ENCODE measurements at places on chromosomes 16 and 17.

GRCh38 chr17:7851438-7852261, 3.2 kb upstream of the TMEM88 start:
- DNase-seq, result peak; percentile 94

- DNase-seq, result no peak
Measured at GRCh38 chr16:17251496-17251895, 219.3 kb downstream of the XYLT1 start.

DNA sequence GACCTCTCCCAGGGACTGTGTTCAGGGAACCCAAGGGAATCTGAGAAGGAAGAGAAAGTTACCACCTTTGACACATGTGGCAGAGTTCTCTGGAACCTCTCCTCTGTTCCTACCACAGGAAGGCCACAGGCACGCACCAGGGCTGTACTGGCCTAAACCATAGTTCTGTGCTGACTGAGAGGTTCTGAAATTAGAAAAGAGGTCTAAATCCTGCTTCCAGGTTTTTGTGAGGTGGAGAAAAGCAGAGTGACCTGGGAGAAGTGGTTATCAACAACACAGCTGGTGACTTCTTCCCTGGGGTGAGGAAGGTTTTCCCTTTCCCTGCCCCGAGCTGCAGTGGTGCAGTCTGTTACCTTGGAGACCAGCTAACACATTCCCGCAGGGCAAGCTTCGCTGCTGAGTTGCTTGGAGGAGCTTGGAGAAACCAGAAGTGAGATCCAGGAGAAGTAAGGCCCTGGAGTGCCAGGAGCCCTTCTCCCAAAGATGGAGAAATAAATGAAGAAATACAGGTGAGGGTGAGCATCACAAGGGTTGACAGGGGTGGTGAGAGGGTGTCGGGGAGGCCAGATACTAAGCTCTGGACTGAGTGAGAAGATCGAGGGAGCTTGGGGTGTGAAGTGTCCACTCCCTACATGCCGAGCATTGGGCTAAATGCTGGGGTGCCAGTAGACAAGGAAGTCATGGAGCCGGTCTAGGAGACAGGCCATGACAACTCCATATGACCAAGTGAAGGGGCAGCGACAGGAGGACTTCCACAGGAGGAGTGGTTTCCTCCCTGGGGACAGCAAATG, at the start of gene VWA3A:
Gene VWA3A (plus strand): TSS at position 399 of the 791 bp plus-strand sequence. CDS start 97 bp downstream, at position 496.
- peak; percentile 80 for DNase-seq

DNA sequence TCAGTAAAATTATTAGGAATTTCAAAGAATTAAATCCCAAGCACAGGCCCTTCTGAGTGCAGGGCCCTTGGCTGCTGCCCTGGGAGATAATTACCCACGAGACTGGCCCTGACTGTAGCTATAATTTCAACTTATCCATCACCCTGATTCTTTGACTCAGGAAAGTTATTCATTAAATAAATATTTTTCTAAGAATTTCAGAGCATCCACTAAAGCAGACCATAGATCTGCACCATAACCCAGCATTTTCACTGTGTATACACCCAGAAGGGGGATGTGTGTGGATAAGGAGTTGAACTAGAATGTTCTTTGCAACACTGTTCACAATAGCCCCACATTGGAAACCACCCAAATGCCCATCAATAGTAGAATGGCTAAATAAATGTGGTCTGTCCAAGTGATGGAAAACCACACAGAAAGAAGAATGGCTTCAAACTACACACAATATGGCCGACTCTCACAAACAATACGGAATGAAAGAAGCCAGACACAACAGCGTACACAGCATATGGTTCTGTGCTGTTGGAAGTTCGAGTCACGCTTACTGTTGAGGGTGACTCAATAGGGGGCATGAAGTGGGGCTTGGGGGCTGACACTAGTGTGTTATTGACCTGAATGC, 33.9 kb upstream of the MEAK7 start:
- no peak for DNase-seq

DNA sequence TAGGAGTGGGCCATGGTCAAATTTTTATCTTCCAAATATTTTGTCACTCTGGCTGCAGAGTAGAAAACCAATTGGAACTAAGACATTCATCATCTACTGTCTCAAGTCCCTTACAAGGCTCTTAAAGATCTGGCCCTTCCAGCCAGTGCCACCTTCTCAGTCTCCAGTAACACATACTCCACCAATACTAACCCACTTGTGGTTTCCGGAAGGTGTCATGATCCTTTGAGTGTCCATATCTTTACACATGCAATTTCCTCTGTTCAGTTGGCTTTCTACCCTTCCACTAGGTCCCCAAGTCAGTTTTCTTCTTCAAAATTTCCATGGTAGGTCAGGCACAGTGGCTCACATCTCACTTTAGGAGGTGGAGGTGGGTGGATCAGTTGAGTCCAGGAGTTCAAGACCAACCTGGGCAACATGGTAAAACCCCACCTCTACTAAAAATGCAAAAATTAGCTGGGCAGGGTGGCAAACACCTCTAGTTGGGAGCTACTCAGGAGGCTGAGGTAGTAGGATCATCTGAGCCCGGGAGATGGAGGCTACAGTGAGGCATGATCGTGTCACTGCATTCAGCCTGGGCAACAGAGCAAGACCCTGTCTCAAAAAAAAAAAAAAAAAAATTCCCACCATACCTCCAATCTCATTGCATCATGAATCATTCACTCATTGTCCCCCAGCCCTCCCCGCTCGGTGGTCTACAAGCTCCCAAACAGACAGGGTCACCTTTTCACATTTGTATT, 6.0 kb upstream of the GRB2 start:
- no peak for DNase-seq

GRCh38 chr17:77319211-77320043, 178.7 kb downstream of the SEC14L1 start:
- DNase-seq, result peak; percentile 81

- DNase-seq, result no peak
Measured at GRCh38 chr17:42442196-42442565, 16.5 kb upstream of the ATP6V0A1 start.
